ENCODE measurements at places on chromosomes 7 and 10.

- no peak for DNase-seq
These were observed 22.0 kb upstream of the TM9SF3 start for GRCh38 chr10:96608805-96609204.

GRCh38 chr7:105648561-105649401, 67.5 kb upstream of the EFCAB10 start:
- no peak for DNase-seq

DNA sequence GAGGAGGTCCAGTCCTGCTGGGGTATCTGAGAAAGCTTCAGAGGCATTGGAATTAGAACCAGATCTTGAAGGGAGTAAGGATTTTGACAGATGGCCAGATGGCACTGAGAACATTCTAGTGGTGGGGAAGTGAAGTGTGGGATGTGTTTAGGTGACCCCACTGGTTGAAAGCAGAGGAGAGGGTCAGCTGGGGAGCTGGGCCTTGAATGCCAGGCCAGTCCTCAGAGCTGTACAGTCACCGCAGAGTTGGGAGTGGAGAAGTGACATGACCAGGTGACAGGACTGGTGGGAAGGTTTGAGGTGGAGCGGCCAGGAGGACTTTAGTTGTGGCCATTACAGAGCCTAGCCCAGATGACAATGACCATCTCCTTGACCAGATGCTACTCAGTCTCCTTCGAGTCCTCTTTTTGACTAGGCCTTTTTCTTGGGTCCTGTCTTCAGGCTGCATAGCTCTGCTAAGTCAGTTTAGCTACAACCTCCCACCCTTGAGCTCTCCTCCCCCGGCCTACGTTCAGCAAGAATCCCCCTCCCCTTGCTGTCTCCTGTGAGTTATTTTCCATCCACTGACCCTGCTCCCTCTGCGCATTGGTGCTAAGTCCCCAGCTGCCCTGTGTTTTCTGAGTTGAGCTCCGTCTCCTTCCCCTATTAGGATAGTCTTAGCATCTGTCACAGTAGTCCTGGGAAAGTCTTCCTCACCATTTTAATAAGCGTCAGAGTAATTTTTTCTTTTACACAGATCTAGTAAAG, 56.3 kb downstream of the CCNY start:
- no peak for DNase-seq

DNA sequence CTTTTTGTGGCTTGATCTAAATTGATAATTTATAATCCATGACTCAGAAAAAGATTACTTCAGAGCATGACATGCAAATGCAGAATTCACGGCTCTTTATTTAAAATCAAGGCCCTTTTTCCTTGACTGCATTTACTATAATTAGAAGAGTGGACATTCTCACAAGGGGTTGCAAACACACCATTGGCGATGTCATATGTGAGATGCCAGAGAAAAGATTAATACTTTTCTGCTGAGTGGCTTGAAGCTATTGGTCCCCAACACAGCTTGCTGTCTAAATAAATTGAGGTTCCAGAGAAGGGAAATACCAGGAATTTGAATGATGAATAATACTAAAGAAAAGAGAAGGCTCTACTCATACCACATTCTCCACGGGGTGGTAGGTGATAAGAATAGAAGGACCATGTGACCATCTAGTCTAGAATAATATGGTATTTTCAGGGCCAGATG, 78.7 kb upstream of the ARID5B start:
- DNase-seq: no peak

DNA sequence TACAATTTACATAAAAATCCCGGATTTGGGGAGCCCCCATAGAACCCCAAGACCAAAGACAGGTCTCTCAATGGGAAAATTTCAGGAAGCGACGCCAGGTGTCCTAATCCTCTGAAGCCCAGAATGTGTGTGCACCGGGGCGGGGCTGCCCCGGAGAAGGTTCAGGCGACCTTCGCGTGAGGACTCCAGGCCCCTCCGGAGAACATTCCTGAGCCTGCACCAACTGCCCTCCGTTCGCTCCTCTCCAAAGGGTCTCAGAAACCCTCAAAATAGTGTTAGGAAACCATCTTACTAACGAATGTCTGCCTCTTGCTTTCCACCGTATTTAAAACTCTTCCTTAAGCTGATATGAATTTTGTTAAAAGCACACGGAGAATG, 78.5 kb upstream of the INSIG1 start:
- no peak for DNase-seq

- no peak for DNase-seq
These were observed 176.8 kb upstream of the RHOBTB1 start for GRCh38 chr10:61120805-61121204.

Measured in stimulated activated CD4-positive, alpha-beta T cell treated with anti-CD3 and anti-CD28 coated beads, Interleukin-1b, Interleukin-23, amount 100 ng/mL, for 48 hours (primary cell).